ENCODE measurements at places on chromosomes 5 and 9.

- DNase-seq = no peak
Measured at GRCh38 chr9:127223266-127223665, 41.3 kb upstream of the GARNL3 start.

GRCh38 chr9:123457583-123457982, 101.6 kb downstream of the CRB2 start:
- no peak for DNase-seq

- no peak for DNase-seq
Measured at GRCh38 chr9:130913599-130914416, 17.2 kb upstream of the QRFP start.

DNA sequence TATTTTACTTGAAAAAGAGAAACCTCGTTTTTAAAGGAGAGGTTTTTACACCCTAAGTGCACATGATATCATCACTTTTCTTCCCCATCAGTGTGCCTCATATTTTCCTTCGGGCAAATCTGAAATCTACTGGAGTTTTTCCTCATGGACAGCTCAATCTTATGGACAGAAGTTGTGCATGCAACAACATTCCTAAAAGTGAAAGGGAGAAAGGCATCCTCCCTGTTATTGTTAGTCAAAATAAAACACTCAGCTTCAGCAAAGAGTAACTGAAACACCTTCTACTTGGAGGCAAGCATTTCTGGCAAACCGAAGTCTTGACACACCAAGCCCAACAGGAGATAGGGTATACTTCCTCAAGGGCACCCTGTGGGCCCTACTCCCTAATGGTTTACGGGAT, 217.9 kb downstream of the BNC2 start:
- no peak for DNase-seq

- DNase-seq = no peak
Measured at GRCh38 chr5:107832746-107833145, 162.0 kb upstream of the EFNA5 start.

GRCh38 chr5:26763215-26763614, 275.2 kb downstream of the CDH9 start:
- DNase-seq = no peak

GRCh38 chr9:70415041-70415440, 584 bp upstream of the KLF9 start:
- DNase-seq = no peak

DNA sequence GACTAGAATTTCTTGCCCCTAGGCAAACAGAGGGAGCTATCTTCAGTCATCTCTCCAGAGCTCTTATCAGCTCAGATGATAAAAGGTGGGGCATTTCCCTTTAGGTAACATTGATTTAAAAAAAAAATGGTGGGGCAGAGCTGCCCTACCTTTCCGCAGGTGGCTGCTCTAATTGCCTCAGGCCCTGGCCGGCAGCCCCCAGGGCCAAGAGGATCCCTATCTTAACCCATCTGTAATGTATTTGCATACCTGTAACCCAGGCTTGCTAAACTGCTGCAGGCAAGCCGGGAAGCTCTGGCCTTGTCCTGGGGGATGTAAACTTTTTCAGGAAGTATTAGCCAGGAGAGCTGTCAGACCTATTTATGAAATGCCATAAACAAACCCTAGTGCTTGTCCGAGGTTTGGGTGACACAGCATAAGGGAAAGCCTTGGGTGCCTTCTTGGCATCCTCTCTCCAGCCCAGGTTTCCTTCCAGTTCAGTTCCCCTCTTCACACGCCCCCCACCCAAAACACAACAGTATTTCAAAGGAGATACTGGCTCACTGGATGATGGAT, 20.9 kb upstream of the ZSWIM6 start:
- DNase-seq = no peak

DNA sequence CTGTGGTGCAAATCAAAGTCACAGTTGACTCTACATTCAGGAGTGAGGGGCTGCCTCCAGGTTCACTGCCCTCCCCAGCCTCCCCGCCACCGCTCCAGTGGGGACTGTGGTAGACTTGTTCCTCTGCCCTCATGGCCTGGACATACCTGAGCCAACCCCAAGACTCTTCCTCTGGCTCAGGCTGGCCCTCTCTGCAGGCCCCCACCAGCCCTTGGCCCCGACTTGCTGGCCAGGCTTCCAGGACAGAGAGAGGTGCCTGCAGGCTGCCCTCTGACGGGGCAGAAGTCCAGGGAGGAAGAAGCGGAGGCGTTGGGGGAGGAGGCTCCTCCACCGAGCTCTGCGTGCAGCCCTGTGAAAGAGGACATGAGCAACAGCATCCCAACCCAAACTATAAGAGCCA, 2.8 kb upstream of the SARDH start:
- DNase-seq = no peak

- no peak for DNase-seq
Measured at GRCh38 chr5:125700380-125700861, 722.8 kb upstream of the GRAMD2B start.

DNA sequence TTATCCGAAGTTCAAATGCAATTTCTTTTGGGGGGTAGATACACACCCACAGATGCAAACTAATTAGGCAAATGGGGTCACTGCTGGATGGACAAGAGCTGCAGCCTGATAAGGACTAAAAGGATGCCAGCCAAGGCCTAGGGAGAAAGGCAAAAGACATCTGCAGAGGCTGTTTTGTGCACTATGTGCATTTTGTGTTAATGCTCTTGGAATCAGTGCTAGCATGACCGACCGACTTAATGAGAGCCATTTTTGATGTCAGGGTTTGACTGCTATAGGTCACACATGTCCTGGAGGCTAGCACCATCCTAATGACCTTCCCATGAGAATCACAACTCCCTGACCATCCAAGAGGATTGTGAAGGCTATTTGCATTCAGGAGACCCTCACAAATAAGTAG, 34.6 kb downstream of the PLAC8L1 start:
- DNase-seq = no peak

DNA sequence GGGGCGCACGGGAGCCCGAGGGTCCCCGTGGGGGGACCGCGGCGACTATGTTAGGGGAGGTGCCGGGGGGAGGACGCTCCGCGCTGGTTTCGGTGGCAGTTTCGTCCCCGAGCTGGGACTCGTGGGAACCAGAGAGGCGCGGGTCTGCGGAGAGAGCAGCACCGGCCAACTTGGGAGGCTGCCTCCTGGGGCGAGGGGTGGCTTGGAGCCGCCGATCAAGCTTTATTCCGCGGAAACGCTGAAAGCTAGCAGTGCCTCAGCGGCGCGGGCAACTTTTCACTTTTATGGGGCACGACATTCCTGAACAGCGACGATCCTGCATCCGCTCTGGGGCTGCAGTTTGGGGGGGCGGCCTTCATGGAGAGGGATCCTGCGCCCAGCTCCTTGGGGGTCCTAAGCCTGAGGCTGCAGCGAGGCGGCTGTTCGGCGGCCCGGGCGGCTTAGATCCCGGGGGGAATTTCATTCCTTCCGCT, 369 bp downstream of the OCLN start:
- DNase-seq = no peak

DNA sequence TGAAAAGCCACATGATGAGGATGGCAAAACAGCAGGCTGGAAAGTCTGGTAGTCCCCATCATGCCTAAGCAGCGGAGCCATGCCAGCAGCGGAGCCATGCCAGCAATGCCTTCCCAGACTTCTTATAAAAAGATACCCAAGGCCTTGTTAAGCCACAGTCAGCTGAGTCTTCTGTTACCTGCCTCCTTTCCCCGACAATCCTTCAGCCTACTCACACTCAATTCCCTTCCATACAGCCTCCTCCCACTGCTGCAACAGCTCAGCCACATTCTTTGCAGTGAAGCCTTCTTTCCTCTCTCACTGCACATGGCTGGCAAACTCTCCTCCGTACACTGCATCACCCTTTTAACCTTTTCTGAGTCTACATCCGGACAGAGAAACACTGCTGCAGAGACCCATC, 114.9 kb downstream of the AUH start:
- no peak for DNase-seq

DNA sequence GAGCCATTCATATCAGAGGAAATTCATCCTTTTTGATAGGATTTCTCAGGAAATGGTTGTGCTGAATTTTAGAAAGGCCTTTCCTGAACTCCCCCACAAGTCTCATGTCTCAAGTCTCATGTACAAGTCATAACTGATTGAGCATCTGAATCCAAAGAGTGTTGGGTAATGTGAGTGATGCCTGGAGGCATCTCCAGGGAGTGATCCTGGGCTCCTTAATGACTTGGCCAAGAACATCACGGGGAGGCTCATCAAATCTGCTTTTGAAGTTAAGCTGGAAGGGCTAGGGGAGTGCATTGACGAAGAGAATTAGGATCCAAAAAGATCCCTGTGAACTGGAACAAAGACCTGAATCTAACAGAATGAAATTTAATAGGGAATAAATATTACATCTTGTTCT, 79.2 kb downstream of the MAST4 start:
- DNase-seq = no peak

- no peak for DNase-seq
Measured at GRCh38 chr5:180176191-180176590, 32.8 kb downstream of the RASGEF1C start.

DNA sequence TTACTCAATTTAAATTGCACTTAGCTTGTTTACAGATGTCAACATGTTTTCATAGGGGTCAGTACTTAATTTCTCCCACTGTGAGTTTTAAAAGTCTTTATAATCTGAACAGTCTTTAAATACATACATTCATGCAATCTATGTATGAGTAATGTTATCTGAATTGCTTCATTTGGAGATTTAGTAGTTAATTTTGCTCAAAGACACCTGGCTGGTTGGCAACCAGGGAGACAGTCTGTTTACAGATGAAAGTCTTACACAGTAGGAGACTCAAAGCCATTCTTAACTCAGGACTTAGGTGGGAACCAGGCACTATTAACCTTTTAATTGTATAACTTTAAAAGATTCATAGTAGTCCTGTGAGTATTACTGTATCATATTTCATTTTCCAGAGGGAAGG, 29.3 kb downstream of the DAB2 start:
- DNase-seq = no peak

DNA sequence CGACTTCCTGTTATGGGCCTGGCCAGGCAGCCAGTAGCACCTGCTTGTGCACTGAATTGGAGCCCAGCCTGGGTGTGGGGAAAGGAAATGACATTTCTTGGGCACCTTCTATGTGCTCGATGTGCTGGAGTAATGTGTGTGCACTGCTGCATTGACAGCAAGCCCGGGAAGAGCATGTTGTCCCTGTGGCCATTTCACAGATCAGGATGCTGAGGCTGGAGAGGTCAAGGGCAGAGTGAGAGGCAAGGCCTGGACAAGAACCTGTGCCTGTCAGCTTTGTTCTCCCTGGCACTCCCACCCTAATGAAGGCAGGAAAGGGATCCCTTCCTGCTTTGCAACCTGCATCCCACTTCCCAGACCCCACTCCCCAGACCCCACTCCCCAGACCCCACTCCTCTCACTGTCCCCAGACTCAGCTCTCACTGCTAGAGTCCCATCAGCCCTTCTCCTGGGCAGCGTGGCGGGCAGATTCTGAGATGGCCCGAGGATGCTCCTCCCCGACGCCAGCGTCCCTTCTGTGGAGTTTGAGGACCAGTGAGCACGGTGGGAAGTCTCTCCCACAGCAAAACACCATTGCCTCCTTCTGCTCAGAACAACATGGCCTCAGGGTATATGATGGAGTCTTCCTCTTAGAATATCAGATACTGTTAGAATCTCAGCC, 49.6 kb downstream of the BARX1 start:
- DNase-seq = no peak

DNA sequence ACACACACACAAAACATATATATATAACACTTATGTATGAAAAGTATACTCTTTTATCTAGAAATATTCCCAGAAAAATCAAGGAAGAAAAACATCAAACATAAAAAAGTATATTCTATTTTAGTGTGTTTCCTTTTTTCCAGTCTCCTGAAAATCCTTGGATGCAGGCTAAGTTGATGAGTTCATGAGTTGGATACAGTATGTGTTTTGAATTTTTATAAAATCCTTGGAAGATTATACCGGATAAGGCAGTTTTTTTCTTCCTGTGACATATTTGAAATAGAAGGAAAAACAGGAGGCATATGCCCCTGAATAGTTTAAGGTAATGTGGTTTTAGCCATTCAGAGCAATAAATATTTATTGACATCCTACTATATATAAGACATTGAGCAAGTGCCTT, 203.6 kb downstream of the SNX18 start:
- no peak for DNase-seq

GRCh38 chr5:92401492-92401891, 1018.4 kb upstream of the ARRDC3 start:
- no peak for DNase-seq

GRCh38 chr5:5191906-5192305, 51.8 kb downstream of the ADAMTS16 start:
- DNase-seq = no peak

- no peak for DNase-seq
Measured at GRCh38 chr9:21993893-21994555, at the start of gene CDKN2A. Gene CDKN2A (minus strand): TSS chr9:21994392.

DNA sequence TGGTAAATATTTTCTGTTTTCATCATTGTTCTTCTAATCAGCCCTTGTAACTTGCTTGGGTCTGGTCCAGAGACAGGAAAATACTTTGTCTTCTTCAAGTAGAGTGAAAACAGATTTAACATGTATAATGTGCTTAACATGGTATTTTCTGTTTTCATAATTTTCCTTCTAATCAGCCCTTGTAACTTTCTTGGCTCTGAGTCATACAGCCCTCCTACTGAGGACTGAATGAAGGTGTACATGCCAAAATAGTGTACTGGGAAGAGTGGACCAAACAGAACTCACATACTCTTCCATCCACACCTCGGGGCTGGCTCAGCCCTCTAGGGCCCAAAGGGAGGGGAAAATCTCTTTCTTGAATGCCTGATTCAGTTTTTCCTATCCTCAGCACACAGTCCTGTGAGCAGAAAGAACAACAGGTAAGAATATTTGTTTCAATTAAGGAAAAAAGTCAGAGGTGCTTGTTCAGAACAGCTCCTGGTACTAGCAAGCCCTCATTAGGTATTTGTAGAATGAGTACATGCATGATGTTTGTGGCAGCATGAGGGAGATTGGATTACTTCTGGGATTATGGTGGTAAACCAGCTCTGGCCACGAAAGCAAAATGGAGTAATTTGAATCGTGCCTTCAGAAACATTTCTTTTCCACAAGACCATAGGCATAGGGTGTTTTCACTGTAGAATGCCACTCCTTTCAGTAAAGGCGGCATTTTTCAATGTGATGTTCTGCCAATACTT, 24.2 kb upstream of the MACIR start:
- DNase-seq = no peak

DNA sequence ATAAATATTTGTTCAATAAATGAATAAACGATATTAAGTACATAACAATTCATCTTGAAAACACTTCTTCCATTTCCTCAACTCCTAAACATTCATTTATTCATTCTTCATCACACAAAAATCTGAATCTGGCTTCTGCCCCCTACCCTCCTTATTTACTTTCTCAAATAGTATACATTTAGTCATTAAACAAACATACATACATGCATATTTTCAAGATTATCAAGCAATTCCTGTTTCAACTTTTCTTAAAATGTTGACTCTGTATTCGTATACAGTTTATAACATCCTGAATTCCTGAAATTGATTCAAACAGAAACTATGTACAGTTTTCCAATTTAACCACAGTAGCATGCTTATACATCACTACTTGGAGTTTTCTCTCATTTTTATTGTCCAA, 129.0 kb downstream of the MUSK start:
- no peak for DNase-seq

GRCh38 chr5:167869125-167869524, 422.3 kb upstream of the WWC1 start:
- no peak for DNase-seq

GRCh38 chr9:131258698-131259431, 17.4 kb downstream of the FAM78A start:
- no peak for DNase-seq

Measured in GM12878 (cell line).